ENCODE measurements at places on chromosomes 2 and 18.

- DNase-seq: no peak
These were observed 807 bp downstream of the PELI1 start for GRCh38 chr2:64143169-64144056.

DNA sequence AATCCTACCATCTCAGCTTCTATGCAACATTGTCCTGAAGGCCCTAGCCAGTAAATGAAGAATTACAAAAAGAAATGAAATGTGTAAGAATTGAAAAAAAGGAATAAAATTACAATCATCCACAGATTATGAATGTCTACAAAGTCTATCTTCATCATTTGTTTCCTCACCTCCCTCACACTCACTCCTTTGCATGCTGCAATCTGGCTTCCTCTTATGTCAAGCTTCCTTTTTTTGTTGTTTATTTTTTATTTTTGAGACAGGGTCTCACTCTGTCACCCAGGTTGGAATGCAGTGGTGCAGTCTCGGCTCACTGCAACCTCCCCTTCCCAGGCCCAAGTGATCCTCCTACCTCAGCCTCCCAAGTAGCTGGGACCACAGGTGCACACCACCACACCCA is 129.0 kb downstream of the CABYR start:
- no peak for DNase-seq

- no peak for DNase-seq
These were observed 282.1 kb upstream of the HS6ST1 start for GRCh38 chr2:128600581-128601297.

DNA sequence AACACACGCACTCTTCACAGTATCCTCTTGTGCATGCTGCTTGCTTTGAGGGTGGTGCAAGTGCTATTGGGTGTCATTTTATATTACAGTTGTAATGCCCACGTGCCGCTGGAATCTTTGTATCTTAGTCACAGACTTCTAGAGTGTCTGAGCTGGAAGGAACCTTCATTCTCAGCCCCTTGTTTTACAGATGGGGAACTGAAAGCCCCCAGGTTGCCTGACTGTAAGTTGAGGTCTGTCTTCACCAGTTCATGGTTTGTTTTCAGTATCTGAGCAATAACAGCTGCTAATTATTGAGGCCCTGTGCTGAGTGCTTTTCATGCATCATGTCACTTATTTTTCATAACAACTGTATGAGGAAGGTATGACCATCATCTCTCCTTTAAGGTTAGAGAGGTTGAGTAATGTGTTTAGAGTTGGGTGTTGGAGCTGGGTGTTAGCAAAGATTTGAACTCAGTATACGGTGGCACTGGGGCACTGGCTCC is 77.0 kb downstream of the PRKCE start:
- no peak for DNase-seq

DNA sequence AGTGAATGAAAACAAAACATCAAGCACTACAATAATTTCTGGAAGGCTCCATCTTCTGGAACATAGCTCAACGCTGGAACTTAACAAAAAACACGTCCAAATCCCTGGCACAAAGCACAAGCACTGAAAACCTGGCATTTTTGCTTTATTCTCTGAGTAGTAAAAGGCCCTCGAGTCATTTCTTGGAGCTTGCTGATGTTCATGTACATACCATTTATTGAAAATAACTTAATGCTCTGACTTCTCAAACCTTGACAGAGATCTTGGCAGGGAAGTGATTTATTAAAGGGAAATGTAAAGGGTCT is 76.5 kb upstream of the STK17B start:
- no peak for DNase-seq

- no peak for DNase-seq
These were observed 28.2 kb upstream of the NFATC1 start for GRCh38 chr18:79367480-79367879.

- no peak for DNase-seq
These were observed 45.6 kb downstream of the RAMP1 start for GRCh38 chr2:237904831-237905599.

DNA sequence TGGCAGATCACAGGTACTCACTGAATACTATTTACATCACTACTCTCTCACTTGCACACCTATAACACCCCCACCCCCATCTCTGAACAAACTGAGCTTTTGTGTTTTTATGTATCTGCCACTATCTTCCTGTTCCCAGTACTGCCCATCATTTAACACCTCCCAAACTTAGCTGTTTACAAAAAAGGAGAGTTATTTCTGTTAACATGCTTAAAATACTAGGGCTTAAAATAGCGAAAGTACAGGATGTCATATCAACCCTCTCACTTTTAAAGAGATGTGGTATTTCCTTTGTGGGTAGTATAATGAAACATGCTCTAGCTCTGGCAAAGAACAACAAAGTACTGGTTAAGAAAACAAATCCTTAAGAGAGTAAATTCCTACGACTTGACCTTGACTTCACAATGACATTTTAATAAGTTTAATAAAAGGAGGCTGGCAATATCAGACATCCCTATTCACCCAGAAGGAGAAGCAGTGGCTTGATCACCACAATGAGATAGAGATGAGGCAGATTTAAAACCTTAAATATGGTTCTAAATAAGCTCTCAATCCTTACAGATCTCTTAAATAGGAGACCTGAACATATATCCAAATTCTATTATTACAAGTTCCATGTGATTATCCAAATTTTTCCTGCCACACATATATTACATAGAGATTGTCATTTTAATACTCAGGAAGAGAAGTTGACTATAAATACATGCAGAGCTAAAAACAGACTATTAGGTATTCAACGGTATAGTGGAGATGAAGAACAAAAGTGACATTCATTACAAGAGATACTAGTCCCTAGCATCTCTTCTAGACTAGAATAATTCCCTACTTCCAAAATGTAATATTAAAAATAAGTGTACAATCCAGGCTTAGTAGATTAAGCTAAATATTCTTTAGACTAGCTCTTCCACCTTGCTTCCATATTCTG is 36.9 kb downstream of the TRAK2 start:
- no peak for DNase-seq

GRCh38 chr2:216563646-216564045 is 65.0 kb downstream of the RPL37A start:
- no peak for DNase-seq

GRCh38 chr2:25557179-25558036 is 116.0 kb downstream of the DTNB start:
- no peak for DNase-seq
